ENCODE measurements at places on chromosomes 11 and 22.

- no peak for DNase-seq
Observed at GRCh38 chr11:22416462-22416861, 78.3 kb downstream of the SLC17A6 start.

DNA sequence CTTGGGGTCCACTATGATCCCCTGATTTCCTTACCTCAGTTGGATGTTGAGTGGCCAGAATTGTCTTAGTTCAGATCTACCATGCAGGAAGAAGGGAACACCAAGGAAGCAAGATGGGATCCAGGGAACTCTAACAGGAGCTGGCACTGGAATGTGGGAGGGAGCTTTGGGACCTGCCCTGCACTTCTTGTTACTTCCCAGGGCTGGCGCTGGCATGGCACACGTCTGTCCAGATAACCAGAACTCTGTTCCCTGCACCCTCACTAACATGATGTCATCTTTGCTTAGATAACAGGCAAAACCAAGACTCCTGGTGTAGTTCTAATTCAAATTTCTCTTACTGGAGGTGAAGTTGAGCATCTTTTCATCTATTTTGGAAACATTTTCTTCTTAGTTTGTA, 550.0 kb downstream of the MN1 start:
- DNase-seq = no peak

GRCh38 chr11:62400760-62401159, 18.1 kb upstream of the SCGB1A1 start:
- no peak for DNase-seq

- DNase-seq = no peak
Observed at GRCh38 chr22:22371031-22371541, 126.5 kb downstream of the VPREB1 start.

GRCh38 chr11:76683161-76684095, 12.9 kb upstream of the LRRC32 start:
- DNase-seq = no peak

All from HAP-1 (cell line).